ENCODE measurements at places on chromosomes 2 and 18.

- H3K4me3 ChIP-seq, result no peak overlapping the region
- no peaks in the 10 kb centered on the region for H3K4me1 ChIP-seq
- no peak overlapping the region for H3K27ac ChIP-seq
Observed at GRCh38 chr2:16031058-16031847, 90.9 kb downstream of the MYCN start.

DNA sequence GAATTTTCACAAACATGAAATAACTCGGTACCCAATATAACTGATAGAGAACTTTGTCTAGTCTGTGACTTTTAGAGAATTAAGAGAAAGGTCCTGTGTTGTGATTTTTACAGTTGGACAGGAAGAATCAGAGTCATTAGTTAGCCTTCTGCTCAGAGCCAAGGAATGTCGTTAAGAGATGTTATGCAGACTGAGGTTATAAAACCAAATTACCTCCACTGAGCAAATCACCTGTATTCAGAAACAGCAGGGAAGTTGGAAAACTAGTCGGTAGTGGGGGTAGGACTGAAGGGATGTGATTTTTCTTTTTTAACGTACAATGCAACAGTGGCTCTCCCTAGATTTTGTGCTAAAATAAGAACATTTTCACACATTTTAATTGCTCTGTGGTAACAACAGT lies 18.5 kb downstream of the TANK start:
- no peak overlapping the region for H3K4me3 ChIP-seq
- peaks cover 41% of the 10 kb centered on the region for H3K4me1 ChIP-seq
- no peak for DNase-seq
- no peaks in the 10 kb centered on the region for H3K27me3 ChIP-seq
- peaks cover 94% of the 10 kb centered on the region for H3K36me3 ChIP-seq

- no peak for DNase-seq
- peaks cover 12% of the 10 kb centered on the region for H3K4me1 ChIP-seq
- no peak overlapping the region for H3K4me3 ChIP-seq
- no peak overlapping the region for H3K27ac ChIP-seq
- no peaks in the 10 kb centered on the region for H3K36me3 ChIP-seq
Observed at GRCh38 chr18:12410081-12410481, 2.4 kb downstream of the PRELID3A start.

- H3K27me3 ChIP-seq, result no peaks in the 10 kb centered on the region
- H3K36me3 ChIP-seq, result no peaks in the 10 kb centered on the region
- no peak overlapping the region for H3K27ac ChIP-seq
- DNase-seq, result no peak
Observed at GRCh38 chr2:228242591-228242990, 61.1 kb upstream of the SPHKAP start.

DNA sequence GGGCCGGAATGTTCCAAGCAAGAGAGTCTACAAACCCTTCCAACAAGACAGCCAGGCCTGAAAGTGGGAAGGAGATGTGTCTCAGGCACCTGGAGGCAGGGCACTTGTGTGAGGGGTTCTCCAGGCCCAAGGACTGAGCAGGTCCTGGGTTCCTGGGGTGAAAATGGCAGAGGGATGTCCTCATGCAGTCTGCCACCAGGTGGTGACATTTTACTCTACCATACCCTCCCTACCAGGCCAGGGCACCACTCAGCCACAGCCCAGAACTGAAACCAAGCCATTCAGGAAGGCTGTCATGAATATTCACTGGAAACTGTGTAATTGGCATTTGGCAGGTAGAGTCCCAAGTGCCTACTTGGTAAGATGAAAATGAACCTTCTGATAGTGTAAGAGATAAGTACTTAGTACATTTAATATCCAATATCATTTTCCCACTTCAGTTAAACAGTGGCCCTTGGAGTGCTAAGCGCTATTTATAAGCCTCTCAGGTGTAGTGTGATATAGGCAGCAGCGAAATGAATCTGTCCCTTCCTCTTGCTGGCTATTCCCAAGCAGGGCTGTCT lies 185.1 kb downstream of the MYO5B start:
- no peak overlapping the region for H3K27ac ChIP-seq
- no peak overlapping the region for H3K4me3 ChIP-seq
- H3K4me1 ChIP-seq, result no peaks in the 10 kb centered on the region
- DNase-seq, result peak; percentile 85
- no peaks in the 10 kb centered on the region for H3K27me3 ChIP-seq
